Endothelial cell (in vitro differentiated cells): ENCODE measurements at places on chromosomes 13 and 19. TPM values are rescaled to one million over a fixed set of nuclear protein-coding genes. Genes with fewer than 3 reads are reported as not detected.

DNA sequence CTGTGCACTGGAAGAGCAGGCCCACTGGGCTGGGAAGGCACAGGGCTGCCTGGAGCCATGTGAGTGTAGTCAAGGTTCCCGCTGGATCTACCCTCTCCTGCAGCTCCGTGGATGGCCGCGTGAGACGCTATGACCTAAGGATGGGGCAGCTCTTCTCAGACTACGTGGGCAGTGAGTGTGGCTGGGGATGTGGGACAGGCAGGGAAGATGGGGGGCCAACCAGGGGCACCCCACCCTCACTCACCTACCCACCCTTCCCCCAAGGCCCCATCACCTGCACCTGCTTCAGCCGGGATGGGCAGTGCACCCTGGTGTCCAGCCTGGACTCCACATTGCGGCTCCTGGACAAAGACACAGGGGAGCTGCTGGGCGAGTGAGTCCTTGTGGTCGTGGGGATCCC lies 6.1 kb downstream of the WDR83 start:
- peaks cover 35% of the 10 kb centered on the region for H3K36me3 ChIP-seq
- no peak for DNase-seq
- H3K27ac ChIP-seq, result no peak overlapping the region
- H3K4me1 ChIP-seq, result peaks cover 31% of the 10 kb centered on the region
- H3K4me3 ChIP-seq, result no peak overlapping the region

DNA sequence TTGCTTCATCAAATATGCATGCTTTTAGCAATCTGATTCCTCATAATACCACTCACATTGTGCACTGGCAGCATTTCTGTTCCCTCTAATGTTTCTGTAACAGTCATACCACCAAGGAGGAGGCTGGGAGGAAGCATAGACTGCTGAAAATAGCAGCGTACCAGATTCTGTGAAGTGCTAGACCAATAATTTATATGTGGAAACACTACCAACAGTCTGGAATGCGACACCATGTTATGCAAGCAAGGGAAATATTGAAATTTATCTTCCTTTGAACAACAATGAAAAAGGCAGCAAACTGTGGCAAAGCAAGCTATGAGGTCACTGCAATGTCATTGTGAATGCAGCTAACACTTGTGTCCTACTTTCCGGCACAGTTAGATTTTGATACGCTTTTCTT lies 1388.0 kb downstream of the EFNB2 start:
- no peak overlapping the region for H3K27ac ChIP-seq
- H3K36me3 ChIP-seq, result no peaks in the 10 kb centered on the region
- no peaks in the 10 kb centered on the region for H3K4me1 ChIP-seq
- H3K27me3 ChIP-seq, result no peaks in the 10 kb centered on the region
- H3K4me3 ChIP-seq, result no peak overlapping the region

GRCh38 chr19:35345671-35346111 lies 2.0 kb upstream of the FFAR1 start:
- no peaks in the 10 kb centered on the region for H3K36me3 ChIP-seq
- H3K4me1 ChIP-seq, result peaks cover 10% of the 10 kb centered on the region
- no peak overlapping the region for H3K27ac ChIP-seq
- H3K27me3 ChIP-seq, result peaks cover 11% of the 10 kb centered on the region

DNA sequence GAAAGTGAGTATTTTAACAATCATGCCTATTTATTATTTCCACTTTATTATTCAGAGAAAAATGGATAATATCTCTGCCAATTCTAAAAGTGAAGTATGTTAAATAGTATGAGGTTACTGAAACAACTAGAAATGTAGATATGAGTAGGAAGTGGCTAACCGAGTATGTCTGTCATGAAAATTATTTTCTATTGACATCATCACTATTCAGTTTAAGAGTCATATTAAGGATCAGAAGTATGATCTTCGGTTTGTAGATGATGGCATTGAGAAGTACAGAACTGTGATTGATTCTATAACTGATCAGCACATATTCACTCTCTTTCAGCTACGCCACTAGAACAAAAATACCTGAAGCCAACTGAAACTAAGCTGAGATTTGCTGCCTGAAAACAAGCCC lies 146.4 kb upstream of the SLITRK5 start:
- no peak overlapping the region for H3K27ac ChIP-seq
- DNase-seq, result no peak
- no peaks in the 10 kb centered on the region for H3K4me1 ChIP-seq
- H3K36me3 ChIP-seq, result no peaks in the 10 kb centered on the region

- no peak overlapping the region for H3K4me3 ChIP-seq
- H3K4me1 ChIP-seq, result no peaks in the 10 kb centered on the region
- H3K27me3 ChIP-seq, result peaks cover 4% of the 10 kb centered on the region
- DNase-seq, result no peak
- no peaks in the 10 kb centered on the region for H3K36me3 ChIP-seq
- H3K27ac ChIP-seq, result no peak overlapping the region
Observed at GRCh38 chr13:68984688-68985319, 1122.8 kb upstream of the ATXN8OS start.

GRCh38 chr13:47188802-47189201 lies 291.9 kb upstream of the HTR2A start:
- no peak overlapping the region for H3K27ac ChIP-seq
- no peak overlapping the region for H3K4me3 ChIP-seq
- peaks cover 4% of the 10 kb centered on the region for H3K4me1 ChIP-seq

DNA sequence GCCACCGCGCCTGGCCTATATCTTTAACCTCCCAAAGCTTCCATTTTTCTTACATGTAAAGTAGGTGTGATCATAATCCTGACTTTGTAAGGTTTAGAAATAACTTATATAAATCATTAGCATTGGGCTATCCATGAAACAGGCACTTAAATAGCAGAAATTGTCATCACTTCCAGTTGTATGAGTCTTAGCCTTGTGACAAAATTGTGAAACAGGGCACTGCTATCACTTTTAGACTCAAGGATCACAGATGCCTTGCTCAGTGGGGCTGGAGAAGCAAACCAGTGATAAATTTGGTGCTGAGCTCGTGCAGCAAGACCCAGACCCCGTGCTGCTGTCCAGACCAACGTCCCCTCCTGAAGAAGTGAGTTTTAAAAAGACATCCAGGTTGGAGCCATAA lies 209.7 kb downstream of the KATNAL1 start:
- peaks cover 1% of the 10 kb centered on the region for H3K27me3 ChIP-seq
- no peak overlapping the region for H3K4me3 ChIP-seq
- H3K27ac ChIP-seq, result no peak overlapping the region
- H3K4me1 ChIP-seq, result no peaks in the 10 kb centered on the region
- no peak for DNase-seq

DNA sequence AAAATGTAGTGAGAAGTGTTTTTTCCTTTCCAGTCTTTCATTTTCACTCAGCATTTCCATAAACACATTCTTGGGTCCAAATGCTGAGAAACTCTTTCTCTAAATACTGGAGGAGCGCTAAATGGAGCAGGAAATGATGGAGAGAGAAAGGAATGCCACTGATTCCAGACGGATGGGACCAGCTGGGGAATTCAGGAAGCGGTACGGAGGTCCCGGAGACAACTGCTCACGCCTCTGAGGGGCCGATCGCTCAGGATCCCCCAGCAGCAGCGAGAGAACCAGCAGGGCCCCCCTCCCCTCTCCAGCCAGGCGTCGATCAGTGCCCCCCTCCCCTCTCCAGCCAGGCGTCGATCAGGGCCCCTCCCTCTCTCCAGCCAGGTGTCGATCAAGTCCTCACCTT lies 13.2 kb downstream of the RASA3 start:
- H3K36me3 ChIP-seq, result peaks cover 13% of the 10 kb centered on the region
- peaks cover 50% of the 10 kb centered on the region for H3K4me1 ChIP-seq
- peak overlapping the region; percentile 81 for H3K4me3 ChIP-seq
- peak; percentile 81 for DNase-seq
- peaks cover 19% of the 10 kb centered on the region for H3K27me3 ChIP-seq

GRCh38 chr13:26964278-26965250 lies 204.0 kb upstream of the GPR12 start:
- no peak for DNase-seq
- H3K27ac ChIP-seq, result no peak overlapping the region
- H3K4me1 ChIP-seq, result no peaks in the 10 kb centered on the region
- H3K4me3 ChIP-seq, result no peak overlapping the region
- H3K27me3 ChIP-seq, result peaks cover 8% of the 10 kb centered on the region

DNA sequence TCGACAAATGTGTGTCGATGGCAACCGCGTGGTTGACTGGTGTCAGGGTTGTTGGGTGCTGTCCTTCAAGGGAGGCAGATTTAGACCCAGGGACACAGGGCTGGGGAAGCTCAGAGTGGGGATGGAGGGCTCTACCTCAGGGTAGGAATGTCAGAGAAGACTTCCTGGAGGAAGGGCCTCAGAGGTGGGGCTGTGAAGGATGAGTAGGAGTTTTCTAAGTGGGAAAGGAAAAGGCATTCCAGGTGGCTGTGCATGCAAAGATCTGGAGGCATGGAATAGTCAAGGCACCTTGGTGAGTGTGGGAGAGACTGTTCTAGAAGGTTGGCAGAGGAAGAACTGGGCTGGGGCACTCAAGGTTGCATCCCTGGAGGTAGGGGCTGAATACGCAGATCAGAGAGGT lies 2.0 kb downstream of the NRTN start:
- H3K27me3 ChIP-seq, result peaks cover 21% of the 10 kb centered on the region
- no peak overlapping the region for H3K27ac ChIP-seq
- no peaks in the 10 kb centered on the region for H3K4me1 ChIP-seq

DNA sequence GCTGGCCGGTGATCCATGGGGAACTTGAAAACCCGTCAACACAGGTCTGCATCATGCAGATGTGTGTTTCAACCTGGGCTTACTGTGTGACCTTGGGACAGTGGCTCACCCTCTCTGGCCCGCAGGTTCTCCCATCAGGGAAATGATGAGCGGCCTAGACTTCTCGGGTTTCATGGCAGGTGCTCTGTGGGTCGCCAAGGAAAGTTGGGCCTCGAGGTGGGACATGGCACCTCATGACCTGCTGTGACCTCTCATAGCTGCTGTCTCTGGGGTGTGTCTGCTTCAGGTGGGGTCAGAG lies 50.8 kb upstream of the NFIC start:
- DNase-seq, result no peak
- no peak overlapping the region for H3K27ac ChIP-seq
- no peak overlapping the region for H3K4me3 ChIP-seq
- H3K36me3 ChIP-seq, result no peaks in the 10 kb centered on the region
- peaks cover 5% of the 10 kb centered on the region for H3K27me3 ChIP-seq
- H3K4me1 ChIP-seq, result no peaks in the 10 kb centered on the region

DNA sequence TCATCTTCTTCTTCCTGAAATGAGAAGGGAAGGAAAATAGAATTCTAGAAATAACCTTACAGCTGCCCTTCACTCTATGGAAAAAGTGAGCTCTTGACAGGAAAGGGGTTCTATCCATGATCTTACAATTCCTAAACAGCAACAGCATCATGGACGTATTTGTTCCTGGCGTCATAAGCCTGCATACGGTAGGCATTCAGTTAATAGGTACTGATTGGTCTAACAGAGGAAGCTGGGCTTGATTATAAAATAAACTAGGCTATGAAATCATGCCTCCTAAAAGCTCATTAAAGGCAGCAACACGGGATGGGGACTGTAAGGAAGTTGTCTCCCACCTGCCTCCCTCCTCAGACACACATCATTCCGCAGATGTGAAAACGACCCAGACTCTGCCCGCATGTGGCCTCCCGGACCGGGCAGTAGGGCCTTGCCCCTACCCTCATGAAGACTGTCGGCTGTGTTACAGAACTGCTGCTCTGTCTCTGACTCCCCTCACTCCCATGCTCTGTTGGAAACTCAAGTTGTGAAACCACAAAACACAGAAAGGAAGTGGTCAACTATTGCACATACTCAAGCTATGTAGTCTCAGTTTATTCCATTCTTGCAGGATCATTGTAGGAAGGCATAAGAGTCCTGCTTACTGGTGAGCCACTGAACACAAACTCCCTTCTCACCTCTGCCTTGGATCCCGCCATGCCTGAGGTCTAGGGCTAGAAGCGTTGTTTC lies 129.8 kb downstream of the DLEU7 start:
- H3K4me1 ChIP-seq, result peaks cover 8% of the 10 kb centered on the region
- peaks cover 8% of the 10 kb centered on the region for H3K36me3 ChIP-seq
- H3K27ac ChIP-seq, result no peak overlapping the region
- H3K4me3 ChIP-seq, result no peak overlapping the region
- H3K27me3 ChIP-seq, result no peaks in the 10 kb centered on the region
- DNase-seq, result no peak

GRCh38 chr13:47508527-47509228 lies 492.4 kb downstream of the SUCLA2 start:
- DNase-seq, result no peak
- no peaks in the 10 kb centered on the region for H3K36me3 ChIP-seq
- H3K4me3 ChIP-seq, result no peak overlapping the region
- H3K27ac ChIP-seq, result no peak overlapping the region
- no peaks in the 10 kb centered on the region for H3K4me1 ChIP-seq

DNA sequence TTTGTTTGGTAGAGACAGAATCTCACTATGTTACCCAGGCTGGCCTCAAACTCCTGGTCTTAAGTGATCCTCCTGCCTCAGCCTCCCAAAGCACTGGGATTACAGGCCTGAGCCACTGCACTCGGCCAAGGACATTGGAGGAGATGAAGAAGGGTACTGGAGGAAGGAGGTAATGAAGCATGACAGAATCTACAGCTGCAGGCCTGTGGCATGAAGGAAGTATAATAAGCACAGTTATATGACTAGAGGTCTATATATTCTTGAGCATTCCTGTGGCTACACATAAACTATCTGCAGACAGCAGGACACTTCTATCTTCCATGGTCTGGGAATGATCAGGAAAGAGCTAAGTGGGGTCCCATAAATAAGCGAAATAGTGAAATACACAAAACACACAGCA lies 18.2 kb downstream of the ZNF565 start:
- no peak overlapping the region for H3K27ac ChIP-seq
- no peaks in the 10 kb centered on the region for H3K27me3 ChIP-seq
- no peak for DNase-seq
- H3K36me3 ChIP-seq, result peaks cover 15% of the 10 kb centered on the region
- H3K4me3 ChIP-seq, result no peak overlapping the region
- H3K4me1 ChIP-seq, result no peaks in the 10 kb centered on the region

- no peak overlapping the region for H3K27ac ChIP-seq
- peaks cover 4% of the 10 kb centered on the region for H3K4me1 ChIP-seq
- no peak overlapping the region for H3K4me3 ChIP-seq
- H3K36me3 ChIP-seq, result peaks cover 5% of the 10 kb centered on the region
- peak; percentile 15 for DNase-seq
Observed at GRCh38 chr19:1854039-1854541, 5.8 kb upstream of the REXO1 start.

GRCh38 chr13:51041126-51041525 lies 69.9 kb downstream of the C13orf42 start:
- H3K4me3 ChIP-seq, result no peak overlapping the region
- H3K27ac ChIP-seq, result no peak overlapping the region
- no peaks in the 10 kb centered on the region for H3K36me3 ChIP-seq
- peaks cover 3% of the 10 kb centered on the region for H3K27me3 ChIP-seq
- DNase-seq, result no peak

The SLC10A2 gene
- not detected for total RNA-seq

The PRODH2 gene
- total RNA-seq, result not detected

The NLRP4 gene
- total RNA-seq, result not detected

The SIGLECL1 gene
- total RNA-seq, result 2.8 TPM

The ATP12A gene
- 0.64 TPM for total RNA-seq

The IGFL1 gene
- not detected for total RNA-seq

The LMO7 gene
- 5.7 TPM for total RNA-seq

The S1PR5 gene
- not detected for total RNA-seq

The ZNF544 gene
- total RNA-seq, result 44.3 TPM
